ENCODE measurements at places on chromosomes 3 and 15. TPM values are rescaled to one million over a fixed set of nuclear protein-coding genes. Genes with fewer than 3 reads are reported as not detected.

Gene MYO5C
- total RNA-seq = under 0.01 TPM

Gene DET1
- 9.1 TPM for total RNA-seq

Gene CNTN3
- 3.6 TPM for total RNA-seq

Gene HHLA2
- not detected for total RNA-seq

Gene ITIH1
- total RNA-seq = not detected

Gene SNURF
- total RNA-seq = 8.1 TPM

Gene ATXN7
- 13.6 TPM for total RNA-seq

Gene SEC11A
- 62.4 TPM for total RNA-seq

Gene RAD54L2
- 22.2 TPM for total RNA-seq

Gene CADPS
- not detected for total RNA-seq

Gene CERS3
- total RNA-seq = not detected

GRCh38 chr15:64751464-64751863 is 23.9 kb downstream of the RBPMS2 start:
- no peak for DNase-seq

- no peak for DNase-seq
These were observed 114.6 kb downstream of the LRIG1 start for GRCh38 chr3:66386011-66386924.

GRCh38 chr3:189890496-189890895 is 230.2 kb downstream of the P3H2 start:
- DNase-seq = no peak

DNA sequence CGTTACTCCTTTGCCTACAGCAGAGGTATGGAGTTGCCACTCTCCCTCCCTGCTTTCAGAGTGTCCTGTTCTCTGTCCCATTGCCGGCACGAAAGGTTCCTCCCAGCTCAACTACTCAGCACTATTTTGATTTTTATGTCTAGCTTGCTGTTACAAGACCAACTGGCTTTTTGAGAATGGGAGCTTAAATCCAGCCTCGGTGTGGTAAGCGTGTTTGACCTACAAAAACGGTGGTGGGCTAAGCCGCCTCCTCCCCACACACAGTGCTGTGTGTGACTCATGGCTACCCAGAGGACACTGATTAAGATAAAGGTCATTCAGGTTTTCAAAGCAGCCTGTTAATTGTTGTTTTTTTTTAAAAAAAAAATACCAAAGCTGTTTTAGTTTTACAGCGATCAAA is 64.5 kb downstream of the LRTM1 start:
- DNase-seq = no peak

GRCh38 chr3:184694716-184695115 is 17.1 kb downstream of the MAGEF1 start:
- no peak for DNase-seq

- DNase-seq = no peak
These were observed 4.7 kb downstream of the LTF start for GRCh38 chr3:46460051-46460450.

DNA sequence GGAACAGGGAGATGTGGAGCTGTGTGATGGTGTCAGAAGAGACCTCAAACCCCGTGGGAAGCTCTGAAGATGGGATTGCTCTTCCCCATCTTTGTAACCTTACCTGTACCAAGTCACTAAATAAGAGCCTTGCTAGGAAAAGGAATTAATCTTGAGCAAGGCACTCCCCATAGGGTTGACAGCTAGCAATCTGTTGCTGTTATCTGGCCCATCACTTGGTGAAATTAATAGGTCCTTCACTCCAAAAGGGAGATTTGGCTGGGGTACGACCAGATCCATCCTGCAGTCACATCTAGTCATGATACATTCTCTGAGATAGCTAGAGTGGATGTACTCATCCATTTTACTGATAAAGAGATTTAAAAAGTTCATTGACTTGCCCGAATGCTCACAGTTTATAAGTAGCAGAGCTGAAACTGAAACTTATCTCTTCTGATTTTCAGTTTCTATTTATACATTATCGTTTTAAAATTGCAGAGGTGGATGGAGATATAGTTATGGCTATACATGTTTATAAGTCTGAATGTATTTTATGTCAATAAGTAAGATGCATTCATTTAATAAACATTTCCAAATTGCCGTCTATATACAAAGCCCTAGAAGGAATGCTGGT is 299.1 kb upstream of the MCTP2 start:
- DNase-seq = no peak

DNA sequence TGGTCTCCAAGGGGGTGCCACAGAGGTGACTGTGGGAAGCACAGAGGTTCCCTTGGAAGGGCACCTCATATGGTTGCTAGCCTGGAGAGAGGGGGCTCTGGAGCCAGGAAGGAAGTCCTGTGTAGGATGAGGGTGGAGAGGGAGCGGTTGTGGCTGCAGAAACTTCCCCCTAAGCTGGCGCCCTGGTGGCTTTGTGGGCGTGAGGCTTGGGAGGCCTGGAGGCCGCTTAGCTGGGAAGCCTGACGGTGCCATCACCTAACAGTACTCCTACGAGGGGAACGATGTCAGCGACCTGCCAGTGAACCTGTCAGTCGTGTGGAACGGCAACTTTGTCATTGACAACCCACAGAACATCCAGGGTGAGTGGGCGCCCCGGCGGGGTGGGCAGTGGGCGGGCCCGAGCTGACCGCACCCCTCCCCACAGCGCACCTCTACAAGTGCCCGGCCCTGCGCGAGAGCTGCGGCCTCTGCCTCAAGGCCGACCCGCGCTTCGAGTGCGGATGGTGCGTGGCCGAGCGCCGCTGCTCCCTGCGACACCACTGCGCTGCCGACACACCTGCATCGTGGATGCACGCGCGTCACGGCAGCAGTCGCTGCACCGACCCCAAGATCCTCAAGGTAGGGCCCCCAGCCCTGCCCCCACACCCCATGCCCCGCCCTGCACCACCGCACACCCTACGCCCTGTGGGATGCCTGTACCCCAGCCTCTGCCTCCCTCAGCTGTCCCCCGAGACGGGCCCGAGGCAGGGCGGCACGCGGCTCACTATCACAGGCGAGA is 31.0 kb downstream of the PLXNA1 start:
- no peak for DNase-seq

DNA sequence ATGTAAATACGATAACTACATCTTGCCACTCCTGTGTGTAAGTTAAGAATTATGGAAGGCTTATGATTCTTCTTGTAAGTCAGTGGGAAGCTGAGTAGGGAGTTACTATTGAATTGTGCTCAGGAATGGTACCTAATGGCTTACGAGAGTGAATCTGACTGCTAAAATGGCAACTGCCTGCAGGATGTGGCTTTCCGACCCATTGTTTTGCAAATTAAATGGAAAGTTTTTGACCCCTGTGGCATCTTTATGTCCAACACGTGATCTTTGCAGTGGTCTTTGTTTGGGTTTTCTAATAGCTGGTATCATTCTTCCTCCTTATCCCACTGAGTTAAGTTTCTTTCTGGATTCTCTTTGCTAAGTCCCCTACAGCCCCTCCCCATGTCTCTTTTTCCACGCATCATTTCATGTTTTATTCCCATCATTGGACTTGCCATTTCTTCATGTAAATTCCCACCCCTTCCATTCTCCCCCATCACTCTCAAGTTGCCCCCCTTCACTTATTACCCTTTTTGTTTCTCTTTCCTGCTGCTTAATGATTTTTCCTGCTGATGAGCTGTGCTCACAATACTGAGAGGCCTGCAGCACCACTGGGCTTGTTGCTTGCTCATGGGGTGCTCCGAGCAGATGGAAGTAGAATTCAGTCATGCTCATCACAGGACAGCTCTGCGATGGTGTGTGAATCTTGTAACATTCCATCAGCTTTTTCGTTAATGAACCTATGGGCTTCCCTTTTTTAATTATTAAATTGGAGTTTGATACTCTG is 428.2 kb upstream of the IL12A start:
- no peak for DNase-seq

- peak; percentile 96 for DNase-seq
These were observed 157.3 kb downstream of the WNT5A start for GRCh38 chr3:55329849-55330248.

GRCh38 chr3:98901119-98901391 is 440 bp downstream of the DCBLD2 start:
- DNase-seq = peak; percentile 47

DNA sequence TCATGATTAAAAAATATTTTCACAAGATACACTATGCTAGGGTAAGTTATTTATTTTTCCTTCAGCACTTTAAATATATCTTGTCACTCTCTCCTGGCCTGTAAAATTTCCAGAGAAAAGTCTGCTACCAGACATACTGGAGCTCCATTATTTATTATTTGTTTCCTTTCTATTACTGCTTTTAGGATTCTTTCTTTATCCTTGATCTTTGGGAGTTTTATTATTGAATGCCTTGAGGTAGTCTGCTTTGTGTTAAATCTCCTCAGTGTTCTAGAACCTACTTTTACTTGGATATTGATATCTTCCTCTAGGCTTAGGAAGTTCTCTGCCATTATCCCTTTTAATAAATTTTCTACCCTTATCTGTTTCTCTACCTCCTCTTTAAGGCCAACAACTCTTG is 142.0 kb upstream of the TGFBR2 start:
- no peak for DNase-seq

DNA sequence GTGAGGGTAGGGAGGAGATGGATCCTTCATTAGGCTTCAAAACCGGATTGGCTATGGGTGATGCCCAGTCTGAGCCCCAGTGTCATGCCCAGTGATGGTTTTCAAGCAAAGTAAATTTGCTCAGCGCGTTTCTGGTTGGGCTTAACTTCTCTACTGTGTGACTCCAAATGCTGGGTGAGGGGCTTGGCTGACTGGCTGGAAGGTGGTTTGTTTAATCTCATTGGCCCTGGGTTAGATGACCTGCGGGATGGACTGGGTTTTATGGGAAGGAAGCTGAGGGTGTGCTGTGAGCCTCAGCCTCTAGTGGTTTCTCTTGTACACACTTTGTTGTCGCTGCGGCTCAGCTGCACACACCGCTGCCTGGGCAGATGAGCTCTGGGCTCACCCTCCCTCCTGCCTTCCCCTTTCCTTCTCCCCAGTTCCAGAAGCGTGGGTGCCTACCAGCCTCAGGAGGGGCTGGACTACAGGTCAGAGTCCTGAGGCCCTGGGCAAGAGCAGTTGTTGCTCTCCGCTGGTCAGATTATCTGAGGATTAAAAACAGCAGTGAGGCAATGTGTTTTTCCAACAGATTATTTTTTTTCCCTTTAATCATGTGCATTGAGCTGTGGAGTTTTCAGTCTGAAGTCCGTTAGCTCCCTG is 18.6 kb downstream of the PDIA5 start:
- DNase-seq = no peak

GRCh38 chr3:29503958-29504357 is 223.1 kb downstream of the RBMS3 start:
- DNase-seq = peak; percentile 14

GRCh38 chr3:171854649-171855305 is 11.6 kb downstream of the TMEM212 start:
- DNase-seq = no peak

DNA sequence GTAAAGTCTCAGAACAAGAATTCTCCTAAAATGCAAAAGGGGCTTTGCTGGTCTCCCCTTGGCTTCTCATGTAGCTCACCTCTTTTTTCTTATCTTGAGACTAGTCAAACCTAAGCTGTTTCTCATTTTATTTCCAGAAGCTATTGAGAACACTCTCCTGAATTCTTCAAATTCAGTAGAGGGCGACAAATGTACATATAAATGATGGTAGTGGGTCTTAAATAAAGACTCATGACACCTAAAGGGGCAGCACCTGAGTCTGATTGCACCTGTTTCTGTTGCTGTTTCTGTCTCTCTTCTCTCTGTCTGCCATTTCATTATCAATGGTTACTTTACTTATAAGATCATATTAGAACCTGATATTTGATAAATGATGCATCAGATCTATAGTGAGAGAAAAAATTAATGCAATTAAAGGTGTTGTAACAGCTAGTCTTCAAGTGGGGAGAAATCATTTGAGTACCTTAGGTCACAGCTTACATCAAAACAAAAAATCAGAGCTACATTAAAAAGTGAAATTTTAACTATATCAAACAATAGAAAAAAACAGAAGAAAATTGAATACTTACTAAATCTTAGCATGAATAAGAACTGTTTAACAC is 7.0 kb downstream of the ADIPOQ start:
- DNase-seq = peak; percentile 38

DNA sequence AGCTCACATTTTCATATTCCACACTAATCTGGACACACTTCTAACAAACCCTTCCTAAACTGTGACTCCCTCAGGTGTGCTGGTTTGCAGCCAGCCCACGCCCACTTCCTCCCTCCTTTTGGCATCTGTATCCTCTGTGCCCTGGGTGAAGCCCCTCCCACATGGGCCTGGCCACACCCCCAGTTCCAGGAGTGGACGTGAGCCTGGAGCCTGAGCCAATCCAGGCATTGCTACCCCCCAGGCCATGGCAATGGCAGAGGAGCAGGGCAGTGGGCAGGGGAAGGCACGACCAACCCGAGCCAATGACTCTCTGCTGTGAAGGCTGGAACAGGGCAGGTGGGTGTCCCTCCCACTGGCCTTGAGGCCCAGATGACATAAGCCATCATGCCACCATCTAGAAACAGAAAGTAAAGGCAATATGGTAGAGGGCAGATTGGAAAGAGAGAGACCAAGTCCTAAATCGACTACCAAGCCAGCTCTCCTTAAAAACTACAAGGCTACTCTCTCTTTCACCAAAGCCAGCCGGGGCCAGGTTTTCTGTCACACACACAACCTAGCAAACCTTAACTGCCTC is 18.6 kb downstream of the FAM174B start:
- no peak for DNase-seq

DNA sequence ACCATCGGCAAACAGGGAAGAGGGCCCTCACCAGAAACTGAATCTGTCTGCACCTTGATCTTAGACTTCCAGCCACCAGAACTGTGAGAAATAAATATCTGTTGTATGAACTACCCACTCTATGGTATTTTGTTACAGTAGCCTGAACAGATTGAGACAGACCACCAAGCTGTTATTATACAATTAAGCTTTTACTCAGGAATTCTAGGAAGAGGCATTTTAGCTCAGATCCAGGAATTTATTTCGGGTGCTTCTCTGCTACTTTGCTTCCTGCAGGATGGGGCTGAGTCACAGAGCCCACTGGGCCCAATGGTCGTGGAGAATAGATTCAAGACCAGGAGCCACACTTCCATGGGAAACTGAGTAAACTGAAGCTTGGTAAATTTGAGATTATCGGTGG is 145.5 kb upstream of the PFN2 start:
- no peak for DNase-seq

DNA sequence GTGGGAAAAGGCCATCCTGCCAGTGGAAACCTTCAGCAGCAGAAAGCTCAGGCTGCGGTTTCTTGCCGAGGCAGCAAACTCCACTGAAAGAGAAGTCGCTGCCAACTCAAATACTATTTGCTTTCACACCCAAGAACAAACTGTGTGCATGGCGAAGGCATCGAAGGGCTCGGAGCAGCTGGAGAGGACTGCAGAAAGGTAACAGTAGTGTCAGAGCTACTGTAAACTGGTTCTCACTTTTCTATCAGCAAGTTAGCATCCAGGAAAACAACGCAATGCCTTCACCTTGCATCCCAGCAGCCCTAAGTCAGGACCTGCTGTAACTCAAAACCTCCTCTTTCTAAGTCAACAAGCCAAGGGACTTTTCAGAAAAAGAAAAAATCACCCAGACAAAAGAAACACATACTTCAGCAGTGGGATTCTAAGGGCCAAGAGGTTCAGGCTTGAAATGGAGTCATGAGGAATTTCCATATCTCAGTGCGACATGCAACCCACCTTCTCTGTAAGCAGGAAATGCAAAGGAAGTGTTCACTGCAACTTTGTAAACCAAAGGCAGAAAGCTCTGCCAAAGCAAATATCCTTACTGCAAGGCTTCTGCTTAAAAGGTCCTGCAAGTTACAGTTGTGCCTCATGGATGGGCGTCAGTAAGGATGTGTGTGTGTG is 193.5 kb downstream of the FOXP1 start:
- peak; percentile 65 for DNase-seq

Data from IMR-90 (cell line).